Naive B cell (primary cell): ENCODE measurements at places on chromosomes 6 and 20.

DNA sequence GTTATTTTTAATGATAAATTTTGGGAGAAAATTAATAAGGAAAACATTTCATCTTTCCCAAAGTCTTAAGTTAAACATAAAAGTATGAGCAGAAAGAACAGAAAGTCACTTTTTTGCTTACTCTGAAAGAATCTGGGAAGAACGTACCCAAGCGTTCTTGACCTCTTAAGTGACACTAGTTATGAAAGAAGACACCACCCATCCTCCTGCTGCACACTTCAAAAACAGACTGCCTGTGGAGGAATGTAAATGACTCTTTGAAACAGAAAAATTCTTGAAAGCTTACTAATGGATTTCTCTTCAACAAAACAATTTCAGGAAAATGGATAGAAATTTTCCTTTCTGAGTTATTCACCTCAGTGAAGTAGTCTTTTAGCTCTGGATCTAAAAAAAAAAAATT, 227.7 kb downstream of the MEI4 start:
- no peak for DNase-seq

- DNase-seq: no peak
Observed at GRCh38 chr6:158705386-158706126, 55.7 kb downstream of the SYTL3 start.

GRCh38 chr6:81906709-81907204, 154.3 kb upstream of the TENT5A start:
- DNase-seq: no peak

- no peak for DNase-seq
Observed at GRCh38 chr6:71043902-71044301, 87.0 kb upstream of the B3GAT2 start.
